ENCODE measurements at places on chromosomes 1 and 21.
A peak's percentile ranks its signal among the peaks of the same experiment; 100 is the strongest.

DNA sequence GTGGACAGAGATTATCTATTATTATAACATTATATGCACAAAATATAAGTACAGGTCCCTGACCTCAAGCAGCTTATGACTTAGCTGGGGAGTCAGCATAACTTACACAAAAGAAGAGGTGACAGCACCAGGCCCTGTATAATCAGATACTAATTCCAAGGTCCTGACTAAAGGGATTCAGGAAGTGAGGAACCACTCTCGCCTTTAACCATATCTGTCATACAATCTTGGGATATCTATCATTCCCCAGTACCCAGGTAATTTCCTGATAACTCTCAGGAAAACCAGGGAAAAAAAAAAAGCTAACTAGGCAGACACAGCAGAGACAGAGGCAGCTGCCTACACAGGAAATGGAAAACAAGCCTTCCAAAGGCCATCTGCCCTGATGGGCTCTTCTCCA is 78.5 kb upstream of the CAMK1G start:
- no peak for DNase-seq

DNA sequence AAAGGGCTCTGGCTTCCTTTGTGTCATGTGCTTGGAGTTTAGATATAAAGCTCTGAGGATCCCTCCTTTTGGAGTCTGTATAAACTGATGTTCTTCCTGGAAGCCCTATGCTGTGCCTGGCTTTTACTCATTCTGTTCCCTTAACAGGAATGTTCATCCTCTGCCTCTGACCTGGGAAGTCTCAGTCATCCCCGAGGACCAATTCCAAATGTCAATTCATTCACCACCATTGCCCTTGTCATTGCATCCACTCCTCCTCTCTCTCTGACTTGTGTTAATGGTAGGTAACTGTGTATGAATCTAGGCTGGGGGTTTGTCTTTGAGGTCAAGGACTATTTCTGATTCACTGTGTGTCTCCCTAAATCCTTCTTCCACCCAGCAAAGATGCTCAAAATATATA is 204.2 kb upstream of the CAMK1G start:
- DNase-seq = no peak

DNA sequence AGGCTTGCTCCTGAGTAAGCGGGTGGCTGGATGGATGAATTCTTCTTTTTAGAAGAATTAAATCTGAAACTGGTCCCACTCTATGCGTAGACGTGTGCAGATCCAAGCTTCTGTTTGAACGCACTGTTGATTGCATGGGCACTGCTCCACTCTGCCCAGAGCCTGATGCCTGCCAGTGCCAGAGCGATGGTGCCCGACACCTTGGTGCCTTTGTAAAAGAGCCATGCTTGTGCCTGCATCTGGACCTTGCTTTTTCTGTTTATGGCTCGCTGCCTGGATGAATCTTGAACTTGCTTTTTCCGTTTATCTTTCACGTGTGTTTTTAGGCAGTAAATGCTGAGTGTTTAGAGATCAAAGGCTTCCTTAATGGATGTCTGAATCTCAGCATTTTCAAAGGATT is 15.0 kb upstream of the PWP2 start:
- no peak for DNase-seq

- DNase-seq = no peak
Observed at GRCh38 chr1:19559641-19560040, 74.3 kb upstream of the CAPZB start.

GRCh38 chr1:217332431-217333065 is 298.3 kb downstream of the GPATCH2 start:
- DNase-seq = no peak

GRCh38 chr1:183546427-183546826 is 43.8 kb downstream of the NCF2 start:
- no peak for DNase-seq

GRCh38 chr1:152029144-152029928 is 7.5 kb downstream of the S100A11 start:
- DNase-seq = no peak

- DNase-seq = no peak
Observed at GRCh38 chr21:42552407-42553336, 39.0 kb downstream of the SLC37A1 start.

DNA sequence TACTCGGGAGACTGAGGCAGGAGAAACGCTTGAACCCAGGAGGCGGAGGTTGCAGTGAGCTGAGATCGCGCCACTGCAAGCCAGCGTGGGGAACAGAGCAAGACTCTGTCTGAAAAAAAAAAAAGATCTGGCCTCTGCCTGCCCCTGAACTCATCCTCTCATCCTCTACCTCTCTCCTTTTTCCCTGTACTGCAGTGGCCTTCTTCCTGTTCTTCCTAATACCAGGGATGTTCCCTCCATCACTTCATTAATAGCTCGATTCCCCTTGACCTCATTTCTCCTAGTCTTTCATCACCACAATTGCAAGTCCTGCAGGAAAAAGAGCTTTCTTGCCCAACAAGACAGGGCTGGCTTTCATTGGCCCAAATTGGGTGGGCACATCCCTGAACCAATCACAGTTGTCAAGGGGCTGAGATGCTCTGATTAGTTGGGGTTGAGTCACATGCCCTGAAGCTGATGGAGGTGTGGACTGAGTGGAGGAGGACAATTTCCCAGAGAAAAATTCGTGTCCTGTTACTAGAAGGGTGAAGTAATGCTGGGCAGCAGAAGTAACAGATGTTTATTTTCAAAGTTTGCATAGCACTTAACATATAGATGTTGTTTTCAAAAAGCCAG is 86.8 kb upstream of the PUM1 start:
- no peak for DNase-seq

GRCh38 chr1:25568834-25569596 is 25.6 kb downstream of the LDLRAP1 start:
- no peak for DNase-seq

GRCh38 chr1:82962658-82963057 is 1036.3 kb downstream of the TTLL7 start:
- no peak for DNase-seq

DNA sequence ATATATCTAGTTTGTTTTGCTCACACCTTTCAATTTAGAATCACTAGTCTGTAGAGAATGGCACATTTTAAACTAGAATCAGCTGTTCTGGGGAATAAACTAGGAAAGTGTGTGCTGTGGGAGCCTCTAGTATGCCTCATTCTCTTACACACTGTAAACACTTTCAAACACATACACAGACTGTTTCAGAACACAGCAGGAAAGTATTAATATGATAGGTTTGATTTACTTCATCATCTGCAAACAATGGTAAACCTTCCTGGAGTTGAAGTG is 67.1 kb upstream of the ABCG1 start:
- no peak for DNase-seq

- DNase-seq = no peak
Observed at GRCh38 chr1:23872421-23872820, 4.3 kb upstream of the FUCA1 start.

GRCh38 chr21:17900281-17900989 is 81.3 kb upstream of the C21orf91 start:
- no peak for DNase-seq

- DNase-seq = no peak
Observed at GRCh38 chr1:214327514-214327913, 46.6 kb downstream of the SMYD2 start.

GRCh38 chr1:192225703-192226102 is 67.4 kb downstream of the RGS18 start:
- DNase-seq = no peak

- DNase-seq = no peak
Observed at GRCh38 chr1:236509203-236509602, 14.6 kb upstream of the LGALS8 start.

DNA sequence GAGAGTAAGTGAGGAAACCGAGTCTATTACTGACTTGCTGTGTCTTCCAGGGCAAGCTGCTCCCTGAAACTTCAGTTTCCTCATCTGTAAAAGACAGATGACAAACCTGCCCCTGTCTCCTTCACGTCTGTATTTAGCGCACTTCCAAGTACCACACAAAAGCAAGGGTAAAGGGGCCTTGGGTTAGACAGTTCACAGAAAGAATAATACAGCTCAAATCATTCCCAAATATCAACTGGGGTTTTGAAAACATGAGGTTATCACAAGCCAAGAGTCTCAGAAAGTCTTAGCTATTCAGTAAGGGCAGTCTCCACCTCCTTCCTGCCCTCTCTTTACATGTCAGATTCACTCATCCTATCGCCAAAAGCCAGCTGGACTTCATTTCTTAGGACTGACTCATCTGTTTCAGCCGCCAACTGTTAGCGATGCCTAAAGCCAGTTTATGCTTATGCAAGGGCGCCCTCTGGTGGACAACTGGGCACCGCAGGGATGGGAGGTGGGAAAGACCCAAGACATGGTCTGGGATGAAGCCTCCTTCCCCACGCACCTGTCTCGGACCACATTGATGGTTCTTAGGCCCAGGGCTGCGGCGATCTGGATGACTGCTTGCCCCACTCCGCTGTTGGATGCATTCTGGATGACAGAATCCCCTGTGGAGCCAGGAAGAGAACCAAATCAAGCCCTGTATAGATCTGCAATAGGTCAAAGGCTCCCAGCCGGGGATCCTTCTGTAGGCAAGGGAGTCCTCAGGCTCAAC is 21.1 kb upstream of the SRSF4 start:
- peak; percentile 95 for DNase-seq

DNA sequence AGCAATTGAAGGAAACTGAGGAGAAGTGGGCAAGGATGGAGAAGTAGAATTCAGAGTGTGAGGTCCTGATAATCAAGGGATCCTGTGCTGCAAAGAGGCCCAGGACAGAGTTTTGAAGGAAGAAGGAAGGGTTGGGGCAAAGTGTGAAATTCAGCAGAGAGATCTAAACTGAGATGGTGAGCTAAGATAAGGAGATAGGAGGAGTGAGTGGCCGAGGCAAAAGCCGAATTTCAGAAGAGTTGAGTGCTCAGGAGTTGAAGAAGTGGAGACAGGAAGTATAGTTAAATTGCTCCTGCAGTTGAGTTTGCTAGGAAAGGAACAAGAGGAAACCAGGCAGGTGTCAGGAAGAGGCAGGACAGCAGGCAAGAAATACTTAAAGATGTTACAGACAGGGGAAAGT is 16.4 kb upstream of the MAPKAPK2 start:
- DNase-seq = no peak

DNA sequence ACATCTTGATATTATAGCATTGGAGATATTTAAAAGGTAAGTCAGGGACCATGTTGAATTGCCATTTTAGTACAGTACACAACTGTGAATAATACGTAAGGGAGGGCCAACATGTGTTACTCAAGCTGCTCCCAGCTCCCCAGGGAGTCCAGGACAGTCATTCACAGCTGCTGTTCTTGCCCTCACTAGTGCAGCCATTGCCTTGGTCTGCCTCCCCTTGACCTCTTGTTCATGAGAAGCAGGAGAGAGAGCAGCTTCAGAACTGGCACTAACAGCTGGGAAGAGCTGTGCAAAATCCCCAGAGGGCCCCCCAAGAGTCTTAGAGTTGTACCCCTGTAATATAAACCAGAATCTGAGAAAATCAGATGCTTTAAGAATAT is 16.4 kb downstream of the TCEANC2 start:
- DNase-seq = peak; percentile 56

- DNase-seq = no peak
Observed at GRCh38 chr1:45272913-45273371, 53.8 kb upstream of the HPDL start.

- no peak for DNase-seq
Observed at GRCh38 chr21:15493646-15494045, 236.1 kb upstream of the USP25 start.

- no peak for DNase-seq
Observed at GRCh38 chr1:98929437-98929836, 75.2 kb downstream of the PLPPR5 start.

GRCh38 chr1:108801101-108801500 is 54.6 kb downstream of the STXBP3 start:
- no peak for DNase-seq

GRCh38 chr1:221087919-221088318 is 208.7 kb downstream of the HLX start:
- DNase-seq = no peak

- no peak for DNase-seq
Observed at GRCh38 chr1:79874289-79874688, 867.8 kb upstream of the ADGRL4 start.

DNA sequence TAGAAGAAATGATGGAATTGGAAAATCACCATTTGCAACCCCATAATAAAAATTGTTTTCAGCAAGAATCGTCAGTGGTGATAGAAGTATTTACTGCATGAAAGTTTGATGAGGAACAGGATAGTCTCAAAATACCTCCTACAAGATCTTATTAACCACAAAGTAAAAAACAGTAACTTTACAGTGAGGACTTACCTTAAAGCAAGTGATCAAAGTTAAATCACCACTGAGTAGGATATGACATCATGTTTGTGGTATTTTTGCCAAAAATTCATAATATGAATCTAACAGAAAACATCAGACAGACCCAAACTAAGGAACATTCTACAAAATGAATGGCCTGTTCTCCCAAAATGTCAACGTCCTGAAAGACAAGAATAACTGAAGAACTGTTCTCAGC is 19.9 kb downstream of the ALDH9A1 start:
- DNase-seq = no peak

DNA sequence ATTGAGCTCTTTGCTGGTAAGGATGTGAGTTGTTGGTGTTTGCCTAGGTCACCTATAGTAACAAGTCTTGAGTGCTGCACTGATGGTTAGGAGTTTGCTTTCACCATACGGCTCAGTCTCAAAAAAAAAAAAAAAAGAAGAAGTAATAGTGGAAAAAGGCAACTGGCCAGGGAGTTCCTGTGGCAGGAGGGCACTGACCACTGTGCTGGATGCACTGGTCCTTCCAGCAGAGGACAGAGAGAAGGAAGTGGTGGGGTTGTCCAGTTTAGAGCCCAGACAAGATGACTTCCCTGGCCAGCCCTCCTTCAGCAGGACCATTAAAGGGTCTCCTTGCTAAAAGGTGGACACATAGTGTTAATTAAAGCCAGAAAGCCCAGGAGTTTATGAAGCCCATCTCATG is 11.9 kb upstream of the PTCH2 start:
- no peak for DNase-seq

DNA sequence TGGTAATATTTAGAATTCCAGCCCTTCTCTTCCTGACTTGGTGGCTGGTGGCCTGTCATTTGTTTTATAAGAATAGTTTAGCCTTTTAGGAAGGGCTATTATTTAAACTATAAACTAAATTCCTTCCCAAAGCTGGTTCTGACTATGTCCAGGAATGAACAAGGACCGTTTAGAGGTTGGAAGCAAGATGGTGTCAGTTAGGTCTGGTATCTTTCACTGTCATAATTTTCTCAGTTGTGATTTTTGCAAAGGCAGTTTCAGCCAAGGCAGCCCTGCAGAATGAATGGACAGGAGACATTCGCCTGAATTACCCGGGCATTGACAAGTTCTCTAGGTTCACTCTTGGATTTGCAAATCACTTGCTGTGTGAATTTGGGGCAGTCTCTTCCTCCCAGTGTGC is 67.2 kb downstream of the TLR5 start:
- DNase-seq = no peak

- peak; percentile 69 for DNase-seq
Observed at GRCh38 chr1:36133484-36133883, 8.5 kb upstream of the COL8A2 start.
